ENCODE measurements at places on chromosomes 3 and 15.

DNA sequence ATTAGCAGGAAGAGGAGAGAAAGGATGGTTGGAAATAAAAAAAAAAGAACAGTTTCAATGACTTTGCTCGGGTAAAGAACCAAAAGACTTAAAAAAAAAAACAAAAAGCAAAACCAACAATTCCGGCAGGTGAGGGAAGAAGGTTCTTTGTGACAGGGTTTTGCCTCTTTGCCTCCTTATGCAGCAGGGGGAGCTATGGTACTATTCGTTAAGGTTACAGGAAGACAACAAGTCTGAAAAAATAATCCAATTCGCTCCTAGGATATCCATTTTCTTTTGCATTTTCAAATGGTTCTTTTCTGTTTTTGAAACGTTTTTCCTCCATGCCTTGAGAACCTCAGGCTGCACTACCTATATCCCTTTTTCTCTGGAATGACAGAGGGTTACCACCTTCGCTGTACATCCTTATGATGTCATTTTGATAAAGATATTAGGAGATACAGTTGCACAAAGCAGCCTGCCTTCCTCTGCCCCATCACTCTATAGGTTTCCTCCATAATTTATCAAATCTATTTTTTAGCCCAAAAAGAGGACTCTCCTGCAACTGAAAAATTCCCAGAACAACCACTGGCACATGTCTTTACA is 55.0 kb downstream of the CFAP20DC start:
- DNase-seq = peak; percentile 45

GRCh38 chr3:71673486-71673885 is 51.7 kb downstream of the EIF4E3 start:
- no peak for DNase-seq

GRCh38 chr15:38555686-38556334 is 8.8 kb downstream of the RASGRP1 start:
- DNase-seq = peak; percentile 53

DNA sequence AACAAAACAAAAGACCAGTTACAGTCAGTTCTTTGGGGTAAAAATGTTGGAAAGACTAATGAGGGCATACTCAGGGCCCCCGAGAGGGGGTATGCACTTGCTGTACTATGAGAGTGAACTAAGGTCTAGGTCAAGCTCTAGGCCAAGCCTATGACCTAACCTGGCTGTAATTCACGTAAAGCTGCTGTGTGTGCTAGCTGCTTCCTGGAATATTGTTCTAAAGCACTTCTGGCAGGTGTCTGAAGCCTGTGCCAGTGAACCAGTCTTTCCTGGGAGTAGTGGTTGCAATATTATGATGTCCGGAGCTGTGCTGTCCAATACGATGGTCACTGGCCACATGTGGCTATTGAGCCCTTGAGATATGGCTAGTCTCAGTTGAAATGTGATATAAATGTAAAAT is 13.1 kb upstream of the CX3CR1 start:
- no peak for DNase-seq
